ENCODE measurements at places on chromosomes 1 and 21. TPM values are rescaled to one million over a fixed set of nuclear protein-coding genes. Genes with fewer than 3 reads are reported as not detected.

DNA sequence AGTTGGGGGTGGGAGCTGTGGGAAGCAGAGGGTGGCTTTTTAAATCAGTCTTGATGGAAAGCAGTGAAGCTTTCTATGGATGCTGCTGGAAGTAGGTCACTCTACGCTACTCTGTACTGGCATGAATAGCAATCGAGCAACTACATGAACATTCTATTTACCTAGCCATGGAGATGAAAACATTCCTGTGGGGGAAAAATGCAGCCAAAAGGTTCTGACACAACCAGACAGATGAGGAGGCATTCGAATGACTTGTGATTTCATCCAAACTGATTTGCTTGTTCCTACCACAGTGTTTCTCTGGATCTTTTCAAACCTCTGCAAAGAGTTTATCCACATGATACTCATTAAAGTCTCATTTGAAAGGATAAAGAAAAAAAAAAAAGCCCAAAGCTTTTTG lies 95.0 kb downstream of the ASTN1 start:
- H3K36me3 ChIP-seq: no peaks in the 10 kb centered on the region
- no peak overlapping the region for H3K4me3 ChIP-seq
- no peak overlapping the region for H3K27ac ChIP-seq
- no peak for DNase-seq

DNA sequence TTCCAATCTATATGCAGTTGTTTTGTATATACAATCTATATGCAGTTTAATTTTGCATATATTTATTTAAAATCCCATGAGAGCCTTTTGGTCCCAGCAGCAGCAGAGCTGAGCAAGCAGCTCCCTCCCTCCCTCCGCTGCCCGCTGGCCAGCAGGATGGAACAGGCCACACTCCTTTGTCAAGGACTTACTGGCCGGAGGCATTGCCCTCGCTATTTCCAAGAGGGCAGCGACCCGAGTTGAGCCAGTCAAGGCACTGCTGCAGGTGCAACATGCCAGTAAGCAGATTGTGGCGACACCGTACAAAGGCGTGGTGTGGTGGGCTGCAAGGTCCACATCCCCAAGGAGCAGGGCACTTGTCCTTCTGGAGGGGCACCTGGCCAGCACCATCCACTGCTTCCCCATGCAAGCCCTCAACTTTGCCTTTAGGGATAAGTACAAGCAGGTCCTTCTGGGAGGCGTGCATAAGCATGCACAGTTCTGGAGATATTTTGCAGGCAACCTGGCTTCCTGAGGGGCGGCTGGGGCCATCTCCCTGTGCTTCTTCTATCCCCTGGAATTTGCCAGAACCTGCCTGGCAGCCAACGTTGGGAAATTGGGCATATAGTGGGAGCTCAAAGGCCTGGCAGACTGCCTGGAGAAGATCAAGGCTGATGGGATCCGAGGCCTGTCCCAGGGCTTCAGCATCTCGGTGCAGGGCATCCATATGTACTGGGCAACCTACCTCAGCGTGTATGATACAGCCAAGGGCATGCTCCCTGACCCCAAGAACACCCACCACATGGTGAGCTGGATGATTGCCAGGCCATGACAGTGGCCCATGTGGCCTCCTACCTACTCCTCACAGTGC lies 92.2 kb downstream of the OSBPL9 start:
- H3K27me3 ChIP-seq: no peaks in the 10 kb centered on the region
- H3K36me3 ChIP-seq: peaks cover 2% of the 10 kb centered on the region
- no peak overlapping the region for H3K27ac ChIP-seq
- no peaks in the 10 kb centered on the region for H3K4me1 ChIP-seq
- no peak for DNase-seq
- H3K4me3 ChIP-seq: no peak overlapping the region

GRCh38 chr1:16101623-16102022 lies 28.2 kb upstream of the FAM131C start:
- no peak overlapping the region for H3K4me3 ChIP-seq
- H3K27ac ChIP-seq: no peak overlapping the region

DNA sequence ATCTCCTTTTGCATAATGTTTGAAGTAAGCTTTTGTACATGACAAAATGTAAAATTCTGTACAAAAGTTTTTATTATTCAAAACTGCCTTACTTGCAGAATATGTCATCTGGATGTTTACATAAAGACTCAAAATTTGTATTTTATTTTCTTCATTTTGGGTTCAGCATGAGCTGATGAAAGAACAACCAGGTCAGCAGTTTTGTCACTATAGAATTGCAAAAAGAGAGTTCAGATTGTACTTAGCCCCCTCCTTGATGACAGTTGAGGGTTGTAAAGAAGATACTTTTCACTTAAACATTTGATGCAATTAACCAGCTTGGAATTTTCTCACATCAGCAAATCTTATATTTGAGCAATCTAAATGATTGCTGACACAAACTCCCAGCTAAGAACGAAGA lies 669.3 kb downstream of the PLA2G4A start:
- H3K4me1 ChIP-seq: no peaks in the 10 kb centered on the region
- H3K27me3 ChIP-seq: no peaks in the 10 kb centered on the region
- H3K27ac ChIP-seq: no peak overlapping the region
- H3K4me3 ChIP-seq: no peak overlapping the region

DNA sequence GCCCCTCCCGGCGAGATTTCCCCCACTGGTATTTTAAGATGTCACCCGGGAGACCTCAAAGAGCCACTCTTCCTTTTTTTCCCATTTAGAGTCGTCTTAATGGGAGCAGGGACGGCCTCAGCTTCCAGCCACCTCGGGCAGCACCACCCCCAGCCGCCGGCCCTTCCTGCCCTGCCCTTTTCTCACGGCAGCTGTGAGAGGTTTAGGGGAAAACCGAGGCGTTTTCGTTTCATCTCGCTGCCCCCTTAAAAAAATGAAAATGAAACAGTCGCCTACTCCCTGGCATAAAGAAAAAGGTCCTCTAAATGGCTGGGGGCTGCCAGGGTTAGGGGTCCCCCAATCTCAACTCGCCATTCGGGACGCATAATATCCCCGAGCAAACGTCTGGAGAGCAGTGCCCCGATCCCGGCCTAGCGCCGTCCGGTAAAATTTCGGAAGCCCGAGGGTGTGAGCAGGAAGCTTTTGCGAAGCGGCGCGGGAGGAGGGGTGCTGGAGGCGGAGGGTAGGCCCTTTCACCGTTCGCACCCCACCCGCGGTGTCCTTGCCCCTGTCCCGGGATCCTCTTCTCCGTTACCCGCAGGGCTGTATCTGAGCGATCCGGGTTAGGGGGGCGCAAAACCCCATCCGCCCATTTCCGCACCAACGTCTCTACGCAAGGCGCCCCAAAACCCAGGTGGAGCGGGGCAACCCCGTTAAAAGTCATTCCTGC lies 1.2 kb downstream of the RUNX3 start:
- H3K4me1 ChIP-seq: peaks cover 4% of the 10 kb centered on the region
- H3K36me3 ChIP-seq: no peaks in the 10 kb centered on the region
- DNase-seq: peak; percentile 57
- peak overlapping the region; percentile 79 for H3K4me3 ChIP-seq
- no peak overlapping the region for H3K27ac ChIP-seq

DNA sequence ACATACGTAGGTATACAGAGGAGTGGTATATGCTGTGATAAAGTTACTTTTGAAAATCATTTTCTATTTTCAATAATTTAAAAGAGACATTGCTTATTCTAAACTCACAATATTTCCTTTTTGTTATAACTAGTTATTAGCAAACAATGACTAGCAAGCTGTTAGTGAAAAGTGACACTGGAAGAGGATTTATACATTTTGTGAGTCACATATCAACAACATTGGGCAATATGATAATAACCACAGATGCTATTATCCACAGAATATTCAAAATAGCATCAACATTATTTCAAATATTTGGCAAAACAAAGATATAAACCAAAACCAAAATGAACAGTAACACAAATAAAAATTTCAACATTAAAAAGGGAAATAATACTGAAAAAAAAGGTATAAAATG lies 104.0 kb upstream of the HP1BP3 start:
- H3K4me3 ChIP-seq: no peak overlapping the region
- H3K27me3 ChIP-seq: no peaks in the 10 kb centered on the region
- H3K27ac ChIP-seq: no peak overlapping the region
- peaks cover 20% of the 10 kb centered on the region for H3K36me3 ChIP-seq

GRCh38 chr1:43235451-43236121 lies 34.2 kb upstream of the TMEM125 start:
- no peak overlapping the region for H3K4me3 ChIP-seq
- H3K27me3 ChIP-seq: no peaks in the 10 kb centered on the region
- H3K4me1 ChIP-seq: no peaks in the 10 kb centered on the region
- H3K27ac ChIP-seq: no peak overlapping the region
- H3K36me3 ChIP-seq: no peaks in the 10 kb centered on the region
- no peak for DNase-seq

GRCh38 chr1:18608534-18608933 lies 22.1 kb upstream of the PAX7 start:
- no peaks in the 10 kb centered on the region for H3K4me1 ChIP-seq
- H3K4me3 ChIP-seq: no peak overlapping the region
- no peak for DNase-seq
- no peak overlapping the region for H3K27ac ChIP-seq

DNA sequence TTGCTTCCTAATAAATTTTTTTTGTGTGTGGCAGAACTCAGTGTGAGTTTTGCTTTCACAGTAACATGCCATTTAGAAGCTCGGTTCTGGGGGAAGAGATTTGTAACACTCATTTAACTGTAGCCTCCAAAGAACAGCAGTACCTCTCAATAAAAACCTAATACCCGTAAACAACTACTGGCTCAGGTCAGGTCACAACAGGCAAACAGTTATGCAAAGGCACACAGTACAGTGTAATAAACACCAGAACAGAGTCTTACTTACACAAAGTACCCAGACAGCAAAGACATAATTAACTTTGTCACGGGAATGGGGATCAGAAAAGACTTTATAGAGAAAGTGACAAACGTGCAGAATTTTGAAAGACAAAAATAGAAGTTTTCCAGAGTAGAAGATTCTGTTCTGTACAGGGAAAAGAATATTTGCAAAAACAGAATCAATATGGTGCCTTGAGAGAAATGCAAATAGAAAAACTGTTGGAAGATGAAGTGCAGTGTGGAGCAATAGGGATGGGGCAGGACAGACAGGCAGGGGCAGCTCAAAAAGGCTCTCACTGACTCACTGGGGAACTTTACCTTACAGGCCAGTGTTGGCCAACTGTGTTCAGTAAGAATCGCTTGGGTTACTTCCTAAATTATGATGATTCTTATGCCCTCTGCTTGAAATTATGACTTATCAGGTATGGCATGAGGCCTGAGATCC lies 38.8 kb downstream of the EGLN1 start:
- H3K36me3 ChIP-seq: no peaks in the 10 kb centered on the region
- no peak overlapping the region for H3K27ac ChIP-seq
- H3K4me3 ChIP-seq: no peak overlapping the region
- no peaks in the 10 kb centered on the region for H3K27me3 ChIP-seq
- no peak for DNase-seq

GRCh38 chr1:170670802-170671628 lies 7.1 kb downstream of the PRRX1 start:
- H3K36me3 ChIP-seq: no peaks in the 10 kb centered on the region
- H3K27ac ChIP-seq: no peak overlapping the region
- peak overlapping the region; percentile 61 for H3K4me3 ChIP-seq
- H3K4me1 ChIP-seq: no peaks in the 10 kb centered on the region

- H3K4me3 ChIP-seq: no peak overlapping the region
- no peak for DNase-seq
- no peaks in the 10 kb centered on the region for H3K4me1 ChIP-seq
Measured at GRCh38 chr1:240090014-240090413, 1.7 kb upstream of the FMN2 start.

- no peaks in the 10 kb centered on the region for H3K36me3 ChIP-seq
- no peaks in the 10 kb centered on the region for H3K4me1 ChIP-seq
- H3K27ac ChIP-seq: no peak overlapping the region
- H3K27me3 ChIP-seq: no peaks in the 10 kb centered on the region
Measured at GRCh38 chr1:213122514-213122929, 71.5 kb downstream of the RPS6KC1 start.

DNA sequence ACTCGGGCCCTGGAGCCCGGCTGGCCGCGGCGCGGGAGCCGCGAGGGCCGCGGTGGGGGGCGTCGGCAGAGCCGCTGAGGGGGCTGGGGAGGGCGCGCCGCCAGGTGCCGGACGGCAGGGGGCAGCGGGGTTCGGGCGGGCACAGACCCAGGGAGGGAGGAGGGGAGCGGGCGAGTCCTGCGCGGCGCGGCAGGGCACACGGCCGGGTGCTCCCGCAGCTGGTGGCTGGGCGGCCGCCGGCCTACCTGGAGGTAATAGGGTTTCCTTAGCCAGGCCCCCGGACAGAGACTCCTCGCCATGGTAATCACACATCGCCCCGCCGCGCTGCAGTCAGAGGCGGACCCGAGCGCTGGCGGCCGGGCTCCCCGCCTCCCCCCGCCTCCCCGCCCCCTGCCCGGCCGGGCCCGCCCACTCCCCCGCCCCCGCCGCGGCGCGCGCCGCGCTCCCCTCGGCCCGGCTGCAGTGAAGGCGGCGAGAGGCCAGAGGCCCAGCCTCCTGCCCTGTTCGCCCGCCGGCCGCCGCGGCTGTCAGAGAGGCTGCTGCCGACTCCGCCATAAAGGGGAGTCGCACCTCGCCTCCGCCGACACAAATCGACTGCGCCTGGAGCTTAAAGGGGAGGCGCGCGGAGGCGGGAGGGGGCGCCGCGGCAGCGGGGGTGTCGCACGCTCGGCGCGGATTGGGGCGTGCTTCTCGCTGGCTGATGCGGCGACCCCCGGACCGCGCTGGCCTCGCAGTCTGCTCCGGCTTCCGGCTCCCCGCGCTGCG lies at the start of gene DIPK1A:
TSS of gene DIPK1A (minus strand) at position 332 of the 765 bp plus-strand sequence. CDS start at position 299, 33 bp downstream.
- no peaks in the 10 kb centered on the region for H3K27me3 ChIP-seq
- H3K27ac ChIP-seq: no peak within 1 kb of the TSS
- peaks cover 2% of the 10 kb centered on the region for H3K4me1 ChIP-seq
- DNase-seq: peak; percentile 84
- no peaks in the 10 kb centered on the region for H3K36me3 ChIP-seq

DNA sequence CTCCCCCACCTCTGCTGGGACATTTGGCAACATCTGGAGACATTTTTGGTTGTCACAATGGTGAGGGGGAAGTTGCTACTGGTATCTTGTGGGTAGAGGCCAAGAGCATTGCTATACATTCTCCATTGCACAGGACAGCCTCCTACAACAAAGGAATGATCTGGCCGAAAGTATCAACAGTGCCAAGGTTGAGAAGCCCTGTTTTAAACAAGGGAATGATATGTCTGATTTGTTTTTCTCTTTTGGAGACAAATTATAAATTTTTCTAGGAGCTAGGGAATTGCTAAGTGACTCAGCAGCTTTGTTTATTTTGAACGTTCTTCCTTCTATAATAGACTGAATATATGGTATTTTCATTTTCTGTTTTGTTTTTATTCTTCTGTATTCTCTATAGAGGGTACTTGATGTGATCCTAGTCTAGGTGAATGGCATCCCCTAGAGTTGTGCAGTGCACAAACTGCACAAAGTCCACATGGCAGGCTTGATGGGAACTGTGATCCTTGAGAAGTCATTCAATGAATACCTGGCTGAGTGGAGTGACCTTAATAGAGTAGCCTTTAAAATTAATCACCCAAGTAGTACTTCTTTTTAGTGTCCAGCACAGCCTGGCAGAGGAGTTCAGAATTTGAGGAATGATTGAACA lies 288.6 kb upstream of the USP24 start:
- no peak overlapping the region for H3K27ac ChIP-seq
- no peak for DNase-seq
- H3K4me1 ChIP-seq: no peaks in the 10 kb centered on the region
- H3K27me3 ChIP-seq: no peaks in the 10 kb centered on the region

The DRAXIN gene
- total RNA-seq: 20.1 TPM

The ERICH3 gene
- total RNA-seq: not detected

The HAO2 gene
- 0.61 TPM for total RNA-seq

The EYA3 gene
- total RNA-seq: 30.0 TPM

The LHX8 gene
- not detected for total RNA-seq

The CYP4Z1 gene
- not detected for total RNA-seq

The UBXN11 gene
- 13.1 TPM for total RNA-seq

The SNX7 gene
- 23.8 TPM for total RNA-seq
